ENCODE measurements at places on chromosomes 16 and 17.

GRCh38 chr17:14298221-14298946, 2.5 kb upstream of the HS3ST3B1 start:
- DNase-seq, result no peak

DNA sequence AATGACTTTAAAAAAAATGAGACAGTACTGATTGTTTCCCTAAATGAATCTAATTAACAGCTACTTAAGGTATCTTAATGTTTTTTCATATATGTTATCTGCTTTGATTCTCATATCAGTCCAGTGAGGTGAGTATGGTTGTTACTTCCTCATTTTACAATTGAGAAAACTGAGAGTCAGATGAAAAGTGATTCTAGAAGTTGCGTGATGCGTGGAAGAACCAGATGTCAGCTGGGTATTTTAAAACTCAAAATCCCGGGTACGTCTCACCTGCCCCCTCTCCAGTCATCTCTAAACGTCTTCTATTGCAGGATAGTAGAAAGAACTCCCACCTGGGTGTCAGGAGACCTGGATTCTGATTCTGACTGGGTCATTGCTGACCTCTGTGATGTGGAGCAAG, 89.2 kb downstream of the MAP2K6 start:
- DNase-seq, result no peak

- peak; percentile 23 for DNase-seq
These were observed 6.2 kb downstream of the MAP3K14 start for GRCh38 chr17:45310380-45311324.

- no peak for DNase-seq
These were observed 28.3 kb downstream of the TBCD start for GRCh38 chr17:82780195-82780594.

- no peak for DNase-seq
These were observed 248.6 kb downstream of the FOXL1 start for GRCh38 chr16:86826941-86827340.

DNA sequence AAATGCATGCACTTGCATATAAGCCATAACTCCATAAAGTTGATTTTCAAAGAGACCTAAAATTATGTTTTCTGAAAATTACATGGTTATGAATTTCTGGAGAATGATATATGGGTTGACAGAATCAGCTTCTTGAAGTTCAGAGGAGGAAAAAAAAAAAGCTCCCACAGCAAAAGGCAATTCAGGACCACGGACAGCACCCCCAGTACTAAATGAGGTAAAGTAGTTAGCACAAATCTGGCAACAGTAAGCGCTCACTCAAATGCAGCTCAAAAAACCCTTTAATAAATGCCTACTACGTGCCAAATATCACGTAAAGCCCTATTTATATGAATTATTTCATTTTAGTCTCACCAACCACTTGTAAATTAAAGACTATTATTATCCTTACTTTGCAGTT, 135.2 kb downstream of the SHISA9 start:
- no peak for DNase-seq

DNA sequence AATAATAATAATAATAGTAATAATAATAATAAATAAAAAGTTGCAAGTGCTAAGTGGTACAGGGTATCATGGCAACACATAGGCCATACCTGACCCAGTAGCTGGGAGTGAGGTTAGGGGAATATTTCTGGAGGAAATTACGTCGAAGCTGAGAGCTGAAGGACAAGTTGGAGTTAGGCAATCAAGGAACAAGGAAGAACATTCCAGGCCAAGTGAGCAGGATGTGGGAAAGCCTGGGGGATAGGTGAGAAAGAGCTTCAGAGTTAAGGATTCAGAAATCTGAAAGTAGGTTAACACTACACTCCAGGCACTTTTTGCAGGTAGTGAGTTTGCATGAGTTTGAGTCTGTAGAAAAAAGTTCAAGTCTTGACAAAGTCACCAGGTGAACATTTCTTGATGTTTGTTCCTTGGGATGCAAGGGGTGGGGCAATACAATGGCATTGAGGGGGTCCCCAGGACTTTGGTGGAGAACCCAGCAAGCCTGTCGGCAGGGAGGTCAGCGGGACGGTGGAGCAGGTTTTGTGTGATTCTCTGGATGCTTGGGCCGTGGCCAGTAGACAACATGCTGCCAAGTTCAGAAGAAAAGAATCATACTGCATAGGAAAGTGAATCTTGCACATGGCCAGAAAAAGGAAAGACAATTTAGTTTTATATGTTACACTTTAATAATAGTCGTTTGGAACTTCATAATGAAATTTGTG, 27.7 kb upstream of the MPHOSPH6 start:
- DNase-seq, result no peak

Measured in NCI-H526 (cell line).